Stimulated activated CD8-positive, alpha-beta memory T cell treated with anti-CD3 and anti-CD28 coated beads, Interleukin-2, amount 100 ng/mL, for 1 hour (primary cell): ENCODE measurements at places on chromosomes 1 and 21.

GRCh38 chr21:31656199-31657095, 3.0 kb upstream of the SOD1 start:
- DNase-seq: no peak

GRCh38 chr1:24900486-24900849, 29.6 kb downstream of the RUNX3 start:
- DNase-seq: no peak

GRCh38 chr1:157521056-157521455, 31.3 kb downstream of the FCRL5 start:
- no peak for DNase-seq

DNA sequence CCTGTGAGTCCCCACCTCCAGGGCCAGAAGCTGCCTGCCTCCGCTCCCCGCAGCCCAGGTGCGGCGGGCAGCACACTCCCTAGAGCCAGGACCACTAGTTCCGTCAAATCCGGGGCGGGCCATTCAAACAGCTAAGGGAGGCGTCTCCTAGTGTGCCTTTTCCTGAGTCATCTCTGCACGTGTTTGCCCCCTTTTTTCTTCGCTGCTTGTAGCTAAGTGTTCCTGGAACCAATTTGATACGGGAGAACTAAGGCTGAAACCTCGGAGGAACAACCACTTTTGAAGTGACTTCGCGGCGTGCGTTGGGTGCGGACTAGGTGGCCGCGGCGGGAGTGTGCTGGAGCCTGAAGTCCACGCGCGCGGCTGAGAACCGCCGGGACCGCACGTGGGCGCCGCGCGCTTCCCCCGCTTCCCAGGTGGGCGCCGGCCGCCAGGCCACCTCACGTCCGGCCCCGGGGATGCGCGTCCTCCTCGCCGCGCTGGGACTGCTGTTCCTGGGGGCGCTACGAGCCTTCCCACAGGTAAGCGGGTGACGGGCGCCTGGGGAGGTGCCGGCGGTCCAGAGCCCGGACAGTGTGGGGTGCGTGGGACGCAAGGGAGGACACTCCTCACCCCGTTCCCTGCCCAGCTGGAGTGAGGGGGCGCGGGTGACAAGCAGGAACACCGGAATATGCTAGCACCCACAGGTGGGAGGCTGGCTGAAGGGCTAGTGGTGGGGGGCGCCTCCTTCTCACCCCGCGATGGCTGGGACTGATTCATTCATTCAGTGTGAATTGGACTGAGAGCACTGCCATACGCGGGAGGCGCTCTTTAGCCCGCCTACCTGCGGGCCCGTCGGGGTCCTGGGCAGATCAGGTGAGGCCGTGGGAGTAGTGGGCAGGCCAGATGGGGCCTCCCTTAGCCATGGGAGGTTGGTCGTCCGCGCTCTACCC, at the start of gene TNFRSF8:
TNFRSF8 (plus strand) TSS at position 163 of the 932 bp plus-strand sequence; CDS start at position 459, 296 bp downstream.
- no peak for DNase-seq

DNA sequence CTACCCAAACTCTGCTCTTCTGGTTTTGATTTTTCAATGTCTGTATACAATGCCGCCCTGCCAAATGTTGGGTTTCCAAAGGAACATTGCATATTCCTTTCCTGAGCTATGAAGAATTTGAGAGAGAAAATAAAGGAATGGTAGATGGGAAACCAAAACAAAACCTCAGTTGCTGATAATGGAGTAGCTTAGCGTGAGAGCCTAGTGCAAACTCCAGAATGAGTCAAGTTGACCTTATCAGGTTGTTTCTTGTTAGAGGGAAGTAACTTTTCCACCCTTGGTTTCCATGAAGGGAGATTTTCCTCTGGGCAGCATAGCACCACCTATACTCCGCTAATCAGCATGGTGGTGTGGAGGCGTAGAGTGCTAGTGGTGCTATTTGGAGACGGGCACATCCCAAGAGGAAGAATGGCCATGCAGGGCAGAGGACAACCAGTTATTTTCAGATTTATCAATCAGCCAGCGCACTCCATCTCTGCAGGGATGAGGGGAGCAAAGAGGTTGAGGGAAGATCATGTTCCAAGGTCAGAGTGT, 51.6 kb downstream of the BACH1 start:
- no peak for DNase-seq

- DNase-seq: peak; percentile 82
Observed at GRCh38 chr1:6393400-6394187, at the start of gene ACOT7. TSS of gene ACOT7 (minus strand) at chr1:6393767. CDS start at chr1:6393399, 368 bp downstream.

- DNase-seq: no peak
Observed at GRCh38 chr1:20184997-20185833, 681 bp upstream of the UBXN10 start.

DNA sequence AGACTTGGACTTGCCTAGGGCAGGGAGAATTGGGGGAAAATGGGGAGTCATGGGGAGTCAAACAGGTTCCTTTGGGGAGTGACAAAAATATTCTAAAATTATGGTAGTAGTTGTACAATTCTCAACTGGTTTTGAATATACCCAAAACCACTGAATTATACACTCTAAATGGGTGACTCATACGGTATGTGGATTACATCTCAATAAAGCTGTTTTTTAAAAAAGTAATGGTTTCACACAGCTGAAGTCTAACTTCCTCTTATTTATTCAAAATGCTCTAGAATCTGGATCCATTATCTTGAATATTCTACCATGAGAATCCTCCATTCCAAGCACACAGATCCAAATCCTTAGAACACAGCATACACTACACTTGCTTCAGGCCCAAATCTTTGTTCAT, 11.1 kb downstream of the EIF4G3 start:
- DNase-seq: no peak

- DNase-seq: no peak
Observed at GRCh38 chr1:76577525-76578185, 289.6 kb upstream of the ST6GALNAC5 start.

DNA sequence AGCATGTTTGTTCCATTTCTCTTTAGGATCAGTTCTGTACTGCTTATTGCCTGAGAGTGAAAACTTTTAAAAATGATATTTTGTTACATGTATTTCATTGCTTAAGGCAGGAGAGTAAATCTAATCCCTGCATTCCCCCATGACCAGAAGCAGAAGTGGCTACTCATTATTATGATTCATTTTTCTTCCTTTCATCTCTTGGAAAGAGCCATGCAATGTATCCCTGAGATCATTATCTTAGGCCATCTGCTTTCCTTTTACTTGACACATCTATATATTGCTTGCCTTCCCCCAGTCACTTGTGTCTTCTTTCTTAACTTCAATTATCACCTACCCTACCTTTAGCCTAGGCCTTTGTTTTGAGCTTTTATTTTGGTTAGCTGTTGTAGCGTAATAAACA, 430.4 kb upstream of the CHRM3 start:
- DNase-seq: no peak

DNA sequence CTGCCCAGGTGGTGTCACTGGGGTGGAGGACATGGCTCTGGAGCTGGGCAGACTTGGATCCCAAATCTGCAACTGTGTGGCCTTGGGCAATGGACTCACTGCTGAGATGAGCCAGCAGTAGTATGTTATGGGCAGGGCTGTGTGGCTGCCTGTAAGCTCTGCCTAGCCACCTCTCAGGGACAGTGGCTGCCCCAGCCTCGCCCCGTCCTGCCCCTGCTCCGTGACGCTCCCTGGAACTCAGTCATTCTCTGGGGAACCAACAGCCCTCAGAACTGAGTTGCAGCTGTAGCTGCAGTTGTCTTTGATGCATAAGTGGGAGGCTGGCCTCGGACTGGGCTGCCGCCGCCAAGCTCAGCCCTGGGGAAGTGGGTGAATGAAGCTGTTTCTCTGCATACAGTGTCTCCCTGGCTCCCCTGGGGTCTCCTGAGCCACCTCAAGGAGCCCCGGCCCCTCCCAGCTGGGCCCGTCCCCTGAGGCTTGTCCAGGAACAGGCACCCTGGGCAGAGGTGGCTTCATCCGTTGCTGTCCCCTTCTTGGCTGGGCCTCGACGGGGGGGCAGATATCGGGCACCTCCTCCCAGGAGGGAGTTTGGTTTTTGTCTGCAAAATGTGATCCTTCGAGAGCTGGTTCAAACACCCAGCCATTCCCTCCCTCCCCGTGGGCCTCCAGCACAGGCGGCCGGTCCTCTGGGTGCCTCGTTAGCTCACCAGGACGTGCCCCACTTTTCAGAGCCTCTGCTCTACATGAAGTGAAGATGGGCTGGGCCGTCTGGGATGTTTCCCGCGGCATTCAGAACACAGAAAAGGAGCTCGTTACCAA, 26.2 kb upstream of the PLCH2 start:
- no peak for DNase-seq

GRCh38 chr1:236417336-236417735, 23.2 kb downstream of the EDARADD start:
- DNase-seq: no peak

GRCh38 chr1:218171302-218171893, 113.7 kb upstream of the RRP15 start:
- no peak for DNase-seq

DNA sequence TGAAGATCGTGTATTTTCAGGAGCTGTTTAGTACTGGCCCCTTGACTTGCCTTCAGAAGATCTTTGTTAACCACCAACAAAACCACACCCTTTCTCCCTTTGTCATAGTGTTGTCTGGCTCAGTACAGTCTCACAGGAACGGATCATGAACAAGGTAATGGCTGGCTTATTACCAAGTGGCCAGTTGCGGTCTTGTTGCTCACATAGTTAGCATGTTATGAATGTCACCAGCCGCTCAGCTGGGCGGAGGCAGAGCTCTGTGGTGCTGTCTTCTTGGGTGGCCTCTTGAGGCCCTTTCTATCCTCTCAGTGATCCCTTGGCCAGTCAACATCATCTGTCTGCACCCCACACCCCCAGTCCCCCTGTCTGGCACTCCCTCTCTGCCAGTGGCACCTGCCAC, 21.4 kb downstream of the CNIH3 start:
- no peak for DNase-seq

GRCh38 chr1:220797553-220797952, 10.8 kb downstream of the MTARC1 start:
- no peak for DNase-seq

GRCh38 chr1:201229771-201230635, 39.4 kb downstream of the IGFN1 start:
- DNase-seq: no peak

DNA sequence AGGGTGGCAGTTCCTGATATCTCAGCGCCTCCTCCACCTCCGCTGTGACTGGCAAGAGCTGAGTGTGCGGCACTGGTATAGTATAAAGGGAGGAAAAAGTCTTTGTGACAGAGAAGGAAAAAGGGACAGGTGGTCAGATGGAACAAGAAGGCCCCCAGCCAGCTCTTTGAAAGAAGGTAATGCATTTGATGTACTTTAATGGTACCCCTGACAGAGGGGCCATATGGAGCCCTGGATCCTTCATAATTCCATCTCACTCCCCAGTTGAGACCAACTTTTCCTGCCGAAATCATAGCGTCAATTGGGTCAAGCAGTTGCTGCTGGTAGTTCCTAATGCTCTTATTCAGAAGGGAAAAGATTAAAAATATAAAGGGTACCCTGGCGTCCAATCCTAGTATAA, 198.2 kb downstream of the ZNF326 start:
- DNase-seq: no peak

- no peak for DNase-seq
Observed at GRCh38 chr1:214377886-214378285, 96.9 kb downstream of the SMYD2 start.

GRCh38 chr1:179264507-179264906, 29.1 kb upstream of the SOAT1 start:
- DNase-seq: no peak

DNA sequence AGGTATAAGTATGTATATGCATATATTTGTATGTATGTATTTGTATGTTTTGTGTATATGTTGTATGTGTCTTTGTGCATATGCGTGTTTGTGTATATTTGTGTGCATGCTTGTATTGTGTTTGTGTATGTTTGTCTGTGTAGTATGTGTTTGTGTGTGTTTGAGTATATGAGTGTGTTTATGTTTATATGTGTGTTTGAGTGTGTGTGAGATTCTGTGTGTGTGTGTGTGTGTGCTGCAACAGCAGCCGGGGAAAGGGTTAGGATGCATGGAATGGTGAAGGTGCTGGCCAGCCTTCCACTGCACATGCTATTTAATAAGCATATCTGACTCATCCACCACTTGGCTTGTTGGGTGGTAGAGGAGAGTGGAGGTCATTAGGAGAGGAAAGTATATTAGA, 46.6 kb upstream of the RAB4A start:
- DNase-seq: no peak

GRCh38 chr1:217048104-217048707, 325.0 kb upstream of the ESRRG start:
- no peak for DNase-seq

DNA sequence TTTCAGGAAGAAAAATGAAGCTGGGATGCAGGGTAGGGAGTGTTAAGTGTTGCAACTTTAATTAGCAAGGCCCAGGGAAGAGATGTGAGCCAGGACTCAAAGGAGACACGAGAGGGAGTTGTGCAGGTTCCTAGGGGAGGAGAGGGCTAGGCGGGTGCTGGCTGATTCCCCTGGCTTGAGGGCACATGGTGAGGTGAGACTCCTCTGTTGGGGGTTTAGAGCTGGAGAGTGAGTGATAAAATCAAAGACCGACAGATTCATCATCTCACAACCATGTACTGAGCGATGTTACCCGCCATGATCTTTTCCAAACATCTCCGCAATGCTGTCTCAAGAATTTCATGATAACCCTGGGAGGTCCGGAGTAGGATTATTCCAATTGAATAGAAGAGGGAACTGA, 161.8 kb upstream of the CSF3R start:
- no peak for DNase-seq

DNA sequence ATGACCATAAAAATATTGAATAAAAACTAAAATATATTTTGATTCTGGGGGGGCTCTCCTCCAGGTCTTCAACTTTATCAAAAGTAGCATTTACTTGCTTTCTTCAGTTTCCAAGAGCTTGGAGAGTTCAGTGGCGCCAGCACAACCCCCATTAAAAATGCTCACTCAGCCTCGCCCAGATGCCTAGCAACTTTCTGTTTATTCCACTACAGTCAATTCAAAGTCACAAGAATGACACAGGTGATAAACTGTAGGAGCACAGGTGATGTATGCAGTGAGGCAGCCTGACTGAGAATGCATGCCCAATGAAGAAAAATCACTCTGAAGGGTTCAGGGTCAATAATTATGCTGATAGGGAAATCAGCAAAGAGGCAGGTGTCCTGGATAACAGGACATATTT, 159.4 kb upstream of the ATP1B1 start:
- DNase-seq: no peak

- no peak for DNase-seq
Observed at GRCh38 chr21:39712976-39713375, 32.0 kb upstream of the IGSF5 start.
